ENCODE measurements at places on chromosomes 1 and 21.
A peak's percentile ranks its signal among the peaks of the same experiment; 100 is the strongest.

GRCh38 chr1:245375789-245376460 is 221.1 kb downstream of the KIF26B start:
- no peak for DNase-seq

GRCh38 chr1:87268111-87268510 is 60.6 kb upstream of the LMO4 start:
- DNase-seq = no peak

DNA sequence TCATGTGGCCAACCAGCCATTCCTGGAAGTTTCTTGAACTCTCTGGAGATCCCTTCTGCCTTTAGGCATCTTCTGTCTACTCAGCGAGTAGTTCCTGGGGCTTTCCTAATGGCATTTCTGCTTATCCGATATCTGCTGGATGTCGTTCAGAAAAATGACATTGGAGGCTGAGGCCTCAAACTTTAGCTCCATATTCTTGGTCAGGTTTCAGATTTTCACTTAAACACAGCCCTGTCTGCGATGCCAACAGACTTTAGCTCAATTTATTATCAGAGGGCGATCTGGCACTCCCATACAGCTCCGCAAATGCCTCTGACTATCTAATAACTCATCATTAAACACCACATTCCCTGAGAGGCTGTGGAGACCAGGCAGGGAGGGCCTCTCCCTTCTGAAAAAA is 46.3 kb upstream of the ETS2 start:
- DNase-seq = no peak

- DNase-seq = no peak
These were observed 80.4 kb upstream of the SPATA6 start for GRCh38 chr1:48552420-48552819.

DNA sequence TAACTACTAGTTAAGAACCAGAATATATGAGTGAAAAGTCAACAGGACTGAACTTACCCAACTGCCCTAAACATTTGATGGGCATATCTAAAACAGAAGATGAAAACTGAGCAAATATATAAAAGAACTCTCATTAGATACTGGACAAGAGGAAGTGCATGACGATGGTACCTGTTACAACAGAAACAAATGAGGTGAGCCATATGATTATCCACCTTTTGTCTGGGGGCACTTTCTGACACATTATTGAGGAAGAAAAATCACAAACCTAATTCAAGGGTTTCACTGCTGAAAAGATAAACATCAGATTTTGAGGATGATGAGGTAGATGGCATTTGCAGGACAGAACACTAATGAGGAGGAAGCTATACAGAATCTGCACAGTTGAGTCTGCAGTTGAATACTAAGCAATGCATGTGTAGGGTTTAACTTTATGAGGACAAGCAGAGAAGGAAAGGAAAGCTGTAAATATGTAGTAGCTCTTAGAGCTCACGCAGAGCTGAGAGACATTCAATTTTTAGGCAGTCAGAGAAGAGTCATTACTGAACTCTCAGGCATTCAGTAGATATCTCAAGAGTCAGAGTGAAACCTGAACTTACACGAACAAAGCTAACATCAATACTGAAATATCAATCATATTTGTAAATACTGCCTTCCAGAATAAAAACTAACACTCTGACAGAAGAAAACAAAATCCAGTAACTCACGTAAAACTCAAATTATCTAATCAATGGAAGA is 262.1 kb downstream of the AKT3 start:
- no peak for DNase-seq

DNA sequence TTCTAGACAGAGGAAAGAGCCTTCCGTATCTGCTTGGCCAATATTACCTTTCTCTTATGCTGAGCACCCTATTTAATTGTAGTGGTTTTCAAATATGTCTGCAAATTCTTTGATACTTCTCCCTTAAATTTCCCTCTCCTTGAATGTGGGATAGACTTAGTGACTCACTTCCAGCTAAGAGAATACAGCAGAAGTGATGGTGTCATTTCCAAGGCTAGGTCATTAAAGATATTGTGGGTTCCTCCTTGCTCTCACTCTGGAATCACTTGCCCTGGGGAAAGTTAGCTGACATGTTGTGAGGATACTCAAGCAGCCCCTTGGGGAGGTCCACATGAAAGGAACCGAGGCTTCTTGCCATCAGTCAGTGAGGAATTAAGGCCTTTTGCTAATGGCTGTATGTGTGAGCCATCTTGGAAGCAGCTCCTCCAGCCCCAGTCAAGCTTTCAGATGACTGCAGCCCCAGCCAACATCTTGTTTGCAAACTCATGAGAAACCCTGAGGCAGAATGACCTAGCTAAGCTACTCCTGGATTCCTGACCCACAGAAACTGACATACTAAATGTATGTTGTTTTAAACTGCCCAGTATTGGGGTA is 8.1 kb upstream of the CITED4 start:
- DNase-seq = no peak

GRCh38 chr1:87816646-87817045 is 488.0 kb downstream of the LMO4 start:
- no peak for DNase-seq

- peak; percentile 38 for DNase-seq
These were observed 40.6 kb downstream of the SRRM1 start for GRCh38 chr1:24683713-24684162.

DNA sequence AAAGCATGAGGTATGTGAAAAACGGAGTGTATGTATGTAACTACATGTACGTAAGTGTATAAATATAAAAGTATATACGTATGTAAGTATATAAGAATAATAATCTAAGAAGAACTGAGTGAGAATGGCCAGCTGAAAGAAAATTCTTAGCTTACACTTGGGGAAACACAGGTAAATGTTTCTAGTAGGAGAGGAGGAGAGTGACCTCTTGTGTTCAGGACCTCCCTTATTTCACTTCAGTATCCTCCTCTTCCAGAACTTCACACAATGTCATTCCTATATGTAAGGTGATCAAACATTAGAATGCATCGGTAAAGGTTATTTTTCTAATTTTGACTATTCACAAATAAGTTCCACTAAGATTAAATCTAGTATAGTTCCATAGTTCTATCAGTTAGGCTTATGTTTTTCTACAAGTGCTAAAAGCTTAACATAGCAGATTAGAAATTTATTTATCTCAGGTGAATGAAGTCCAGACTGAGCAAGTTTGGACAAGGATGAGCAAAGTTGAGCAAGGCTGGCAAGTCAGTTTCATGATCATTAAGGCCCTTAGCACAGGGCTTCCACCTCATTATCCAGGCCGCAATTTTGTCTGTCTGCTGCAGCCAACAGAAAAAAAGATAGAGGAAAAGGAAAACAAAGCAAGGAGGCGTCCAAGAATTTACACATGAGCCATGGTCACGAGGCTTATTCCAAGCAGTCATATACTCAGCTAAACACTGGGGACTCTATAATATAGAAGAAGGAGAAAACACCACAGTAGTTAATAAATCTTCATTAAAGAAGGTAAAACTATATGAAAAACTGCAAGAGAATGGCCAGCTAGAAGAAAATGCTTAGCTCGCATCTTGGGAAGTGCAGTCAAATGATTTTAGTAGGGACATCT is 7.1 kb upstream of the MROH9 start:
- DNase-seq = no peak

DNA sequence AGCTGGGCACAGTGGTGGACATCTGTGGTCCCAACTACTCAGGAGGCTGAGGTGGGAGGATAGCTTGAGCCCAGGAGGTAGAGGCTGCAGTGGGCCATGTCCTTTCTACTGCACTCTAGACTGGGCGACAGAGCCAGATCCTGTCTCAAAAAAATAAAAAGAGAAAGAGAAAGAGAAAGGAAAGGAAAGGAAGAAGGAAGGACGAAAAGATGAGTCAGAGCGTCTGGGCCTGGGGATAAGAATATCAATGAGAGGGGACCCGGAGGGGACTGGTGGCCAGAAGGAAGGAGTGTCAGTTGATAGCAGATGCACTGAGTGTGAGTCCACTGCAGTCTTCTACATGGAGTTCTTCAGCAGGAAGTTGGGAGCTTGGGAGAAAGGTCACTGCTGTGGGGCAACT is 75.6 kb downstream of the SYT6 start:
- DNase-seq = peak; percentile 77

- DNase-seq = no peak
These were observed 2.8 kb downstream of the RPL5 start for GRCh38 chr1:92834617-92835016.

DNA sequence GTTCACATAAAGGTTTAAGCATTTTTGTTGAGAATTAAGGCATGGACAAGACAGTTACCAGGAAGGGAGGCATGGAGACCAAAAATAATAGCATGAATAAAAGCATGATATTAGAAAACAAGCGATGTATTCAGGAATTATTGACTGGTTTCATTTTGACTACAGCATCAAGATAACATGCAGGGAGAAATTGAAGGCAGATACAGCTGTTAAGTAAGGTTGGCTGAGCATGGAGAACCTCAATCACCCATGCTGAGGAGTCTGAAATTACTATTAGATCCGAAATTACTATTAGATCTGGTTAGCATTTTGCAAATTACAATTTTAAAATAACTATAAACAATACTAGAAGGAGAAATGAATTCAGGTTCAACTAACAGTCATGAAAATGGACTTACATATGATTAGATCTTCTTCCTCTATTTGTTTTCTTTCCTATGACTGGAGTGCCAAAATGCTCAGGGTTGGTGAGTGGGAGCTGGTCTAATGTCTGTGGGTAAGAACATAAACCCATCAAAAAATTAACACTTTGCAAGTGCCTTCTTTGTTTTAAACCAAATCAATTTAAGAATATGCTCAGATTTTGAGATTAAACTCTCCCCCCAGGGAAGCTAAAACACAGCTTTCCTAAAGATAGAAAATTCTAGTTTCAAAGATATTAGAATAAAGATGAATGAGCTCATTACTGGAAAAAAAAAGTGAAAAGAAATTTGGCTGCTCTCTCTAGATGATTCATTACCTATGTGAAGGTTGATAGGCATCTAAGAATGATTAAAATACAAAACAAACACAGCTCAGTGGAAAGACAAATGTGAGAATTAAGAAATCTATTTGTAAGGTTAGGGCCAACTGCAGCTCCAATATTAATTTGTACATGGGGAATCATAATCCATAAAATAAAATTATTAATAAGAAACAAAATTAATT is 81.7 kb downstream of the ARID4B start:
- no peak for DNase-seq

DNA sequence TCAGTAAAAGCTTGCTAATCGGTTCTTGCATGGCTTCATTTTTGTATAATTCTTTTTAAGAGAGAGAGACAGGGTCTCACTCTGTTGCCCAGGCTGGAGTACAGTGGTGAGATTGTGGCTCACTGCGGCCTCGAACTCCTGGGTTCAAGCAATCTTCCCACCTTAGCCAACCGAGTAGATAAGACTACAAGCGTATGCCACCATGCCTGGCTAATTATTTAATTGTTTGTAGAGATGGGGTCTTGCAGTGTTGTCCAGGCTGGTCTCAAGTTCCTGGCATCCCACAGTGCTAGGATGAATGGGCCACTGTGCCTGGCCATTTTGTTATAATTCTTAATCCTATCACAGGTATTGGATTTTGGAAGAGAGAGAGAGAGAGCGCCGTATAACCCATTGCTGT is 23.4 kb downstream of the RCAN3 start:
- no peak for DNase-seq

- DNase-seq = no peak
These were observed 43.9 kb downstream of the UBE2G2 start for GRCh38 chr21:44757731-44758130.

DNA sequence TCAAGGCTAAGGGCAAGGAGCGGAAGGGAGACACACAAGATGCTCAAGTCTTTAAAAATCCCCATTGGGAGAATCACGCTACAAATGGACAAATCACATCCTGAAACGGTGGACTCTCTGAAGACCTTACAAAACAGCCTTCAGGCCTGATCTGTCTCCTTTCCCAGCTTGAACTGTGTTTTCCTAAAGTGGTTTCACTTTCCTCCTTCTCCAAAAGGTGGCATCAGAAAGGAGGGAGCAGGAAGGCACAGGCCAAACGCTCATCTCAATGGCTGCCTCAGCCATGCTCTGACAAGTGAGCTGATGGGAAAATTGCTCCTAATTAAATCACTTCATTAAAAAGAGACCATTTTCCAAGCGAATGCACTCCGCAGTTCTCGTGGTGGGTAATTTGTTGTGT is 47.7 kb downstream of the UTP25 start:
- DNase-seq = no peak

DNA sequence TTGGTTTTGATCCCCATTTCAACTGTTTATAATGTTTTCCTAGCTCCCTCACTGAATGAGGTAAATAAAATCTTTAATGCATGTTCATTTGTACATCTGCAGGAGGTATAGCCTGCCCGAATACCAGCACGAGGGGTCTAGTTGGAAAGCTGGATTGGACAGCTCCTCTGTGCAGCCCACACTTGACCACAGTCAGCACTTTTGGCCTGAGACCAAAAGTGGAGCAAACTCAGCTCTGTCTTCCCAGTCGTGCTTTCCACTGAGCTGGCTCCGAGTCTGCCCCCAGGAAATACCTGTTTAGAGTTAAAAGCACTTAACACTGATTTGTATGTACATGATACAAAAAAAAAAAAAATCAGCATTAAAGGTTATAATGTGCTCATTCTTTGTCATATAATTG is 224.4 kb downstream of the DSCAM start:
- DNase-seq = no peak

DNA sequence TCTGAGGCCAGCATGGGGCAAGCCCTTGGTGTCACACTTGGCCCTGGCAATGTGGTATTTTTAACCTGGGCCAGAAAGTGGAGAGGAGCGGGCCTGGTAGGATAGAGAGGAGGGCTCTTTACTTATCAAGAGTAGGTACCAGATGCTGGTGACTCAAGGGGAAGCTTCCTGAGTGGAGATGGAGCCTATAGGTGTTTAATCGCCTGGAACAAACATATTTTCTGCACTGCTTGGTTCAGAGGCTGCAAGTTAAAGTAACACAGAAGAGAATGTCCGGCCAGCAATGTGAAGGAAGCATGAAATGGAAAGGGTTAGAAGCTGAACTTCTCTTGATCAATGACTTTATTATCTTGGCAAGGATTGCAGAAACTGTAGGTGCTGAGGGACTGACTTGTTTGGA is 74.3 kb downstream of the DDR2 start:
- DNase-seq = no peak

DNA sequence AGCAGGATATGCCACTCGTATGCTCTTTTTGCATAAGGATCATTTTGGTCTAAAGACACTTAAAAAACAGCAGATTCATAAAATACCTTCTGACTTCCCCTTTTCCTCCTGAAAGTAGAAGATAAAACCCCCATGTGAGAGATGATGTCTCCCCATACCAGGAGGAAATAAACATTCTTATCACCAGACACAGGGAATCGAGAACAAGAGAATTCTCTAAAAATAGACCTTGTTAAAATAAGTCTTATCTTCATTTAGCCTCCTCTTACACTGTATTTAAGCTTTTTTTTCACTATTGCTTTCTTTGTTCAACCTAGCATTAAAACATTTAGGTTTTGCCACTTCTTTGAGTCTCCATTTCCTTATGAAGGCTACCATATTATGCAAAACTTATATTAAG is 709.3 kb downstream of the KCNT2 start:
- peak; percentile 74 for DNase-seq

DNA sequence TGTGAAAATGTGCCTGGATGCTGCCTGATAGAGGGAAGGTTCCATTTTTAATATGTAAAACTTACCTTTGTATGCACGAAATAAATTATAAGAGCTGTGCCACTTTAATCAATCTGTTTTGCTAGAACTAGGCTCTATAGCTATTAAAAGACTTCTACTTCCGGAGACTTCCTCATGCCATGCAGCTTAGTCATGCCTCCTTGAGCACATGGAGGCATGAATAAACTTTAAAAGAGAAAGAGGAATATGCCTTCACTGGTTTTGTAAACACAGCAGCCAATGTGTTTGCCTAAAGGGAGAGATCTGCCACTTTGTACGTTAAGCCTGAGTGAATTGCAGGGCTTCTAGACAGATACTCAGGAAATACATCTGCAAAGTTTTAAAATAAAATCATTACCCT is 604.6 kb downstream of the LRRIQ3 start:
- no peak for DNase-seq

GRCh38 chr21:44867464-44867863 is 6.0 kb downstream of the PTTG1IP start:
- DNase-seq = no peak

Data from hematopoietic multipotent progenitor cell treated with erythropoietin and hydrocortisone succinate and interleukin-3 and kit ligand, for 8 days (in vitro differentiated cells).